ENCODE measurements at places on chromosomes 13 and 19.

- no peak for DNase-seq
These were observed 2483.3 kb downstream of the PCDH9 start for GRCh38 chr13:64746845-64747244.

DNA sequence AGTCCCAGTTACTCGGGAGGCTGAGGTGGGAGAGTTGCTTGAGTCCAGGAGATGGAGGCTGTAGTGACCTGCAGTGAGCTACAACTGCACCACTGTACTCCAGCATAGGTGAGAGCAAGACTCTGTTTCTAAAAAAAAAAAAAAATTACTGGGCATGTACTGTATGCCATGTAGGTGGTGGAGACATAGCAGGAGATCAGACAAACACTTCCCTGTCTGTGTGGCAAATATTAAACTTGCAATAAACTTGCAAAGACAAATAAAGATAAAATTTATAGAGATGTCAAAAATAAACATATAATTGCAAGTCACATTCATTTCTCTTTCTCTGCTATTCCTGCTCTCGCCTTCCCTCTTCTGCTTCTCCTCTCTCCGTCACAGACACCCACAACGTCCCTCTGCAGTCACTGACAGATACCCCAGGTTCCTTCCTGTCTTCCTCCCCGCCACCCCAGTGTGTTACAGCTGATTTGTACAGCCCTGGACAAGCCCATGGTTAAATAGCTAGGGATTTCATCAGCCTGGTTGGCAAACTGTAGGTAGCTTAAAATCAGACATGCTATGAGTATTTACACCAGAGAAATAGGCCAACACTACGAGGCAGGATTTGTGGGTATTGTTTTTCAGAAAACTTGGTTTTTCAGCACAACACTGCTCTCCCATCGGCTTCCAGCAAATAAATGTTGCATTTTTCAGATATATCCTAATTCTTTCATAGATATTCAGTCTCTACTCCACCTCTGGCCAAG, 1.3 kb upstream of the CD177 start:
- no peak for DNase-seq

GRCh38 chr19:33500586-33500985, 21.0 kb downstream of the PEPD start:
- no peak for DNase-seq

DNA sequence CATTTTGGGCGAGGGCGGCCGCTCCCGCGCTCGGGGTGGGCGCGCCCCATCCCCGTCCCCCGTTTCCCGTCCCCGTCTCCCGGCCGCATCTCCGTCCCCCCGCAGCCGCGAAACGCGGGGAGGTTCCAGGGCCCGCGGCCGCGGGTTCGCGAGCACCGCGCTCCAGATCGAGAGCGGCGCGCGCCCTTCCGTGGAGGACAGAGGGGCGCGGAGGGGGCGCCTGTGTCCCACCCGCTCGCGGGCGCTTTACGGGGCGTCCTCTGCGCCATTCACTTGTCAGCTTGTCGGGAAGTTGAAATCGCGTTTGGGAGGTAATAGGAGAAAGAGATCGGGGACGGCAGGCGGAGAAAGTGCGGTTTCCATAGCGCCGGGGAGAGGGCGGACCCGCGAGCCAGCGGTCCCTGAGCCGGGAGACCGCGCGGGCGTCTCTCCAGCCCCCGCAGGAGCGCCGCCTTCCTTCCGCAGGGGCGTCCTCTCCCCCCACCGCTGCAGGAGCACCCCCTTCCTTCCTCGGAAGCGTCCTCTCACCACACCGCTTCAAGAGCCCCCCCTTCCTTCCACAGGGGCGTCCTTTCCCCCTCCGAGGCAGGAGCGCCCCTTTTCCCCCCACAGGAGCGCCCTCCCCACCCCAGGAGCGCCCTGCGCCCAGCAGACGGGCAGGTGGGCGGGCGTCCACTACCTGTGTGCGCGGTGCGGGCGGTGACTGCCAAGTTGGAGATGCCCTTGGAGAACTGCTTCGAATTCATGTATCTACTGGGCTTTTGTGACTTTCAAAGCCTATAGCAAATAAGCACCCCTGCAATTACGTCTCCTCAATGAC, 962 bp upstream of the IRS2 start:
- DNase-seq: no peak

DNA sequence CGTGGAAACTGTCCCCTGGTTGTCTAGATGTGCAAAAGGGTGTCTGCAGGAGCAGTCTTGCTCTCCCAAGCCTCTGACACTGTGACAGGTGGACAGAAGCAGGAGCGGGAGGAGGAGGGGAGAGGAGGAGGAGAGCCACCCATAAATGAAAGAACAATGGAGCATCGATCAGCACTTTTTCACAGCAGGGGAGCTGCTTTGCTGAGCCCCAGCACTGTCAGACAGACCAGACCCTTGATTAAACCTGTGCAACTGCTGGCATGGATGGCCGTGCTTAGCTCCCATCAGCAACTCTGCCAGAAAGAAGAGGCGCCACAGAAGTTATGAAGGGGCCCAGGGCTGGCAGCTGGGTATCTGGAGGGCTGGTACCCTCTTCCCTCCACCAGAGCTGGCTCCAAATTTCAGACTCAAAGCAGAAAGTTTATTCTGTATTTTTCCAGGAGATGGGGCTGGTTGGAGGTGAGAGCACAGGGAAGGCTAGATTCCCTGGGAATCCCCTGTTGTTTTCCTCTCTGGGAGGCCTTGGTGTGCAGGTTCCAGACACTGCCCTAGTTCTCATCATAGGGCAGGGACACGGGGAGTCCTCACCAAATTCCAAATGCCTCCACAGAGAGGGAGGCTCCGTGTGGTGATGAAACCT, 1192.2 kb downstream of the UQCRFS1 start:
- no peak for DNase-seq

DNA sequence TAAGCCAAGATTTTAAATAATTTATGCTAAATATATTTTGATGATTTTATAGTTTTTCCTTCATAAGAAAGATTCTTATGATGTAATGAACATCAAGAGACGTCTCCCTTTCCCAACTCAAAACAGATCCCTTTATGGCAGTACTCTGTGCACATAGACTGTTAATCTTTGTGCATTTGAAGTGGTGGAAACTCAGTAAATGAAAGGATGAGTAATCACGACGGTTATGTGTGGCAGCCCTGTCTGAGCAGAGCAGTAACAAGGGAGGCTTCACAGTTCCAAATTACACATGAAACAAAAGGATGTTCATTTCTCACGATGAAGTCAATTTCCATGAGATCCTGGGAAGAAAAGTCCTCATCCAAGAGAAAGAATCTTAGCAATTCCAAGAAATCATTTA, 498.1 kb downstream of the KLF5 start:
- DNase-seq: no peak

- no peak for DNase-seq
These were observed 110.3 kb downstream of the GADD45B start for GRCh38 chr19:2586196-2586595.

- no peak for DNase-seq
These were observed 321.7 kb downstream of the DCT start for GRCh38 chr13:94157705-94158218.

GRCh38 chr13:110047496-110047895, 259.5 kb downstream of the COL4A1 start:
- DNase-seq: no peak

- no peak for DNase-seq
These were observed 57.8 kb downstream of the COG3 start for GRCh38 chr13:45522571-45522970.

GRCh38 chr13:99658261-99658991, 157.2 kb downstream of the TM9SF2 start:
- DNase-seq: peak; percentile 14

DNA sequence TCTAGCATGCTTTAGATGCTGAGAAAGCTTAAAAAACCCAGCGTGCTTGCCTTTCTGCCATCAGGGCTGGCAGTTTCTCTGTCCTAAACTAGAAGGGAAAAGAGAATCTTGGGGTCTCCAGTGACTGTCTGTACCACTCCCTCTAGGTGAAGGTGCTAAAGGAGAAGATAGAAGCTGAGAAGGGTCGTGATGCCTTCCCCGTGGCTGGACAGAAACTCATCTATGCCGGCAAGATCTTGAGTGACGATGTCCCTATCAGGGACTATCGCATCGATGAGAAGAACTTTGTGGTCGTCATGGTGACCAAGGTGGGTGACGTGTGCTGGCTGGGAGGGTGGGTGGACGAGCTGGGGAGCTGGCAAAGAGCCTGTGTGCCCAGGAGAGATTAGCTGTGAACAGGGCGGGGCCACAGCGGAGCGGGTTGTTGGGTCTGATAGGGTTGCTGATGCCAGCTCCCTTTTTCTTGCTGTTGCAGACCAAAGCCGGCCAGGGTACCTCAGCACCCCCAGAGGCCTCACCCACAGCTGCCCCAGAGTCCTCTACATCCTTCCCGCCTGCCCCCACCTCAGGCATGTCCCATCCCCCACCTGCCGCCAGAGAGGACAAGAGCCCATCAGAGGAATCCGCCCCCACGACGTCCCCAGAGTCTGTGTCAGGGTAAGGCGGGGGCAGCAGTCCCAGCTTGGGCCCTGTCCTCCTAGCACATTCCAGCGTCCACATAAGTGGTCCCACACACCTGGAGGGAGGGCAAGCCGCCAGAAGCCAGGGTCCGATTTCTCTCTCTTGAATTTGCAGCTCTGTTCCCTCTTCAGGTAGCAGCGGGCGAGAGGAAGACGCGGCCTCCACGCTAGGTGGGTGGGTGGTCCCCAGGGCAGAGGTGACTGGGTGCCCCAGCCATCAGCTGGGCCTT, 2.3 kb downstream of the RAD23A start:
- DNase-seq: no peak

- DNase-seq: no peak
These were observed 11.7 kb upstream of the SULT2A1 start for GRCh38 chr19:47897861-47898260.

- no peak for DNase-seq
These were observed 170.5 kb downstream of the IRS2 start for GRCh38 chr13:109615721-109616420.

DNA sequence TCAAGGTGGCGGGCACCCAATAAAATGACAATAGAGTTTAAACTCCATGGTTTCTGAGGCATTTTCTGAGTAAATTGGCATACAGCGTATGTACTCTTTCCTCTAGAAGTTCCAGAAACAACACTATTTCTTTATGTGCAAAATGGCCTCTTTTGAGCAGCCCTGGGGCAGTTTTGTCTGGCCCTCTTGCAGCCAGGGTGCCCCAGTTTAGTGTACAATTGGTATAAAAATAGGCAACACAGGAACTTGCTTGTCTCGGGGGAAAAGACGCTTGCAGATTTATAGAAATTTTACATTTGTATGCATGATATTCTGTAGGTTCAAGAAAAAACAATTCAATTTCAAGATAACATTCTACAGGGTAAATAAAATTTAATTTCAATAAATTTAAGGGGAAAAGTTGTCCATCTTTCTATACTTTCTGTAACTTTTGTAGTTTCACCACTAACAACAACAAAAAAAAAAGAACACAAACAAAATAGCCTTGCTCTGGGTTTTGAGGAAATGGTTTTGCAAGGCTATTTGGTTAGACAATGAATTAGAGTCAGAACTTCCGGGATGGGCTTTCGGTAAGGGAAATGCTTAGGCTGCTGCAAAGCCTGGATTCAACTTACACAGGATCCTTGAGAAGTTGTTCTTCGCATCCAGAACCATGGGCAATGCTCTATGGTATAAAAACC, 45.3 kb downstream of the LRCH1 start:
- DNase-seq: no peak

GRCh38 chr13:71169180-71169579, 697.8 kb downstream of the DACH1 start:
- no peak for DNase-seq

- no peak for DNase-seq
These were observed 72.3 kb downstream of the C1QTNF9 start for GRCh38 chr13:24381541-24382265.

DNA sequence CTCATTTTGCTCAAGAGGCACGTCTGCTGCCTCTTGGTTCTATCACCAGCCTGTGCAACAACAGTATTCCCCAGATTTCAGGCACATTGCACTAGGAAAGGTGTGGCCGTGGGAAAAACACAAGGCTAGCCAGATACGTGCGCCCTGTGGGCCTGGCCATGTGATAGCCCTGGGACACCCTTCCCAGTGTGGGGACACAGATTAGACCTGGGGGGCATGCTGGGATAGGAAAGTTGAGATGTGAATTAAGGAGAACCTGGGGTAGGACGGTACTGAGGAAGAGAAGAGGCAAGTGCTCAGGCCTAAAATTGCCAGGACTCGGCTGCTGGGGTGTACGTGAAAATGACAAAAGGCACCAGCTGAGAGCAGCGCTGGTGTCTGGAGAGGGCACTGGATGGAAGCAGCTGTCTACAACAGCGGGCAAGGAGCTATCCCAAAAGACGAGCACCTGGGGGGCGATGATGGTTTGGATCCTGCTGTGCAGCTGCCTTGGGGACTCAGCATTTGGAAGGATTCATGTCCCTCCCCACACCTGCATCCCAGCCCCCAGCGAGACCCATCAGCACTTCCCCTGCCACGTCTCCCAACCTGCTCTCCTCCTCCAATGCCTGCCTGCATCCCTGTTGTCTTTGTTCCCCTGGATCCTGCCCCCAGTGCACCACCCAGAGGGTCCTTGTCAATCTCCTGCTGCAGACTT, 54.3 kb downstream of the GGACT start:
- DNase-seq: no peak

DNA sequence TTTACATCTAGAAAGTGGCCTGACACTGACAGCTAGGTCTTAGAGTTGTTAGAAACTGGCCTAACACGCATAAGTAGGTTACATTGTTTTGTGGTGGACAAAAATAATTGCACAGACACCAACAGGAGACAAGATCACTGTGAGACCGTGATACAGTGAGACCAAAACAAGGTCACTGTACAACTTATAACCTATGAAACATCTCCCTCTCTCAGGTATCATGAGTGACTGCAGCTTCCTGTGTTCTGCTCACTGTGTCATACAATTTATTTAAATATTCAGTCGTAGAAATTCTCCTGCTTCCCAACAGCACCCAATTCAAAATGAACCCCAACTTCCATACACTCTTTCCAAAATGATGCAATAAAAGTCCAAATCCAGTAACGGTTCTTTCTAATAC, 2165.2 kb downstream of the PCDH9 start:
- no peak for DNase-seq

GRCh38 chr13:46235286-46235685, 23.6 kb downstream of the LRRC63 start:
- no peak for DNase-seq

GRCh38 chr19:53019684-53020083, 6.0 kb downstream of the ERVV-1 start:
- no peak for DNase-seq

DNA sequence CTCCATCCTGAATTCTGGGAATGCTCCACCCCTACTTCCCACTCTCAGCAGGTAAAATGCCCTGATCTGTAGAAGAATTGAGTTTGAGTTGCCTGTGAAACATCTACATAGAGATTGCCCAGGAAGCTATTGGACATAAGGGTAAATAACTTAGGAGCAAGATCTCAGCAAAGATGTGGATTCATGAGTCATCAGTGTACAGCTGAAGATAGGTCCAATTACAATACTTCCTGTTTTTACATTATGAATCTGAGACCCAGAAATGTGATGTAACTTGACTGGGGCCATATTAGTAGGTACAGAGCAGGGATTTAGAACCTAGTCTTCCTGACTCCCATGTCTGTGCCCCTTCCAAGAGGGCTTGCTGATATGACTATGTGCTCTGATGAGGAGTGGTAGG, 79.4 kb upstream of the FNDC3A start:
- DNase-seq: no peak
